ENCODE measurements at places on chromosomes 12 and 14.

DNA sequence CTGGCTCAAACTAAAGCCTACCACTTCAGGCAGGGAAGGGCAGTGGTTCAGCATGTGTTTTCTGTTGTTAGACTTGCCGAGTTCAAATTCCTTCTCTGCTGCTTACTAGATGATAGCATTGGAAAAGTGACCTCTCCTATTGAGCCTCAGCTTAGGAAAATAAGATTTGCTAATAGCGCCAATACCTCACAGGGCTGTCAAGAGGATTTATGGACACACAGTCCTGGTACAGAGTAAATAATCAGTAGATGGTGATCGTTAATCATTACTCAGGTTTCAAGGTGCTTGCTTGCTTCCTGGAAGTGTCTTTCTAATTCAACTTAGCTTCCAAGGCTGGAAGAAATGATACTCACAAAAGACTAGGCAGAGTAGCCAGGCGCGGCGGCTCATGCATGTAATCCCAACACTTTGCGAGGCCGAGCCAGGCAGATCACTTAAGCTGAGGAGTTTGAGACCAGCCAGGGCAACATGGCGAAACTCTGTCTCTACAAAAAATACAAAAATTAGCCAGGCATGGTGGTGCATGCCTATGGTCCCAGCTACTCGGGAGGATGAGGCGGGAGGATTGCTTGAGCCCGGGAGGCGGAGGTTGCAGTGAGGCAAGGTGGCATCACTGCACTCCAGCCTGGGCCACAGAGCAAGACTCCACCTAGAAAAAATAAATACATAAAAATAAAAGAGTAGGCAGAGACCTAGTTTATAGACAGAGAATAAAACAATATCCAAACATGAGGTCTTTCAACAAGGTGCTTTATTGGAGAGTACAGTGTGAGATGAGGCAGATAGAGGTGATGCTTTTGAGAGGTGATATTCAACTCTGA is 6.0 kb downstream of the PLA2G1B start:
- no peak for DNase-seq

- DNase-seq, result no peak
Observed at GRCh38 chr12:6215932-6216494, 15.8 kb downstream of the CD9 start.

DNA sequence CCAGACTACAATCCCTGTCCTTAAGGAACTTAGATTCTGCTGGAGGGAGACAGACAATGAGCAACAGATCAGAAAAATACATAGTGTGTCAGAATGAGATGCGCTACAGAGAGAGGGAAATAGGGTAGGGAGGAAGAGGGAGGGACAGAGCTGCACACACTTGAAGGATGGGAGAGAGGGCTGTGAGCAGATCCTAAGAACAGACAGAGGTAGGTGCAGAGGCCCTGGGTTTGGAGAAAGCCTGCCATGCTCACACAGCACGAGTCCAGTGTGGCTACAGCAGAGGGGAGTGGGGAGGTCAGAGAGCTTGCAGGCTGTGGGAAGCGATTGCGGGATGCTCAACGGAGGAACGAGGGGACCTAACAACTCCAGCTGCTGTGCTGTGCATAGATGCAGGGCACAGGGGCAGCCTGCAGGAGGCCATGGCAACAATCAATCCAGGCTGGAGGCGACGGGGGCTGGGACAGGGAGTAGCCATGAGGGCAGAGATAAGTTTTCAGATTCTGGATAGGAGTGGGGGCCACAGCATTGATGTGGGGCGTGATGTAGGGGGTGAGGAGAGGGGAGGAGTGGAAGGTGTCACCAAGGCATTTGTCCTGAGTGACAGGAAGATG is 20.7 kb downstream of the FAIM2 start:
- no peak for DNase-seq

DNA sequence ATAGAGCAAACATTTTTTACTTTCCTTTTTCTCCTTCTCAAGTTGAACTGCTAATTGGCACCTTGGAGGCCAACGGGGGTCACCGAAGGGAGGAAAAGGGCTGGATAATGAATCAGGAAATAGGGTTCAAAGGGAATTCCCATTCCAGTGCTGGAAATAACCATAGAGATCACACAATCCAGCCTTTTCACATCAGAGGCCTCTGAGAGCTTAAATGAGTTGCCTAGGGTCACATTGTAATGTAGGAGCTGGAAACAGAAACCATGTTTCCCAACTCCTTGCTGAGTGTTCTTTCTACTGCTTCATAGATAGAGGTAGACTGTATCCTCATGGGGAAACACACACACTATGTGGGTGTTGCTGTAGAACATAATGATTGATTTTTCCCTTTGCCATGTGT is 60.6 kb upstream of the DDHD1 start:
- DNase-seq, result no peak

DNA sequence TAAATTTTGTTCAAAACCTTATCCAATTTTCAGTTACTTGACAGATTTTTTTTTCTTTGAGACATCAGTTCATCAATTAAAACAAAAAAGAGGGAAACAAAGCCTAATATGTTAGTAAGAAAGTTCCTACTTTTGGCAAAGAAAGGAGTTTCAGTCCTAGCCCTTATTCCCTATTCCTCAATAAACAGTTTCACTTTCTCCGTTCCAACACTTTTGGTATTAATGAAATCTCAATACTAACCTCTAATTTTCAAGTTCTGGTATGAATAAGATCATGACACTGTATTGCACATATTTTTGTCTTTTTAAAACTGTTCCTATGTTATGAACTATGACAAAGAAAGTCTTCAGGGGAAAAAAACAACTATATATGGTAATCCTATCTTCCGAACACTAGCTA is 48.4 kb downstream of the RPS6KA5 start:
- DNase-seq, result no peak

DNA sequence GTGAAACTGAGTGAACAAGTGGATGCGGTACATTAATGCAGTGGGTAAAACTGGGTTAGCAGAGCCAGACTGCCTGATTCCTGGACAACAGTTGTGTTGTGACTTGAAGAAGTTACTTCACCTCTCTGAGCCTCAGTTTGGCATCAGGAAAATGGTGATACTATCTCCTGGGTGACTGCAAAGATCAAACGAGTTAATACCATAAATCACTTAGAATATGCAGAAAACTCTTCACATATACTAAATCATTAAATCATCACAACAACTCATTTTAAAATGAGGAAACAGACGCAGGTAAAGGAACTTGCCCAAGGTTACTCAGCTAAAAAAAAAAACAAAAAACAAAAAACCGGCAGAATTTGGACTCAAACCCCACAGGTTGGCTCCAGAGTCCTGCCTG is 811 bp downstream of the MTERF2 start:
- DNase-seq, result no peak

- DNase-seq, result no peak
Observed at GRCh38 chr14:50985859-50986331, 41.6 kb upstream of the PYGL start.

DNA sequence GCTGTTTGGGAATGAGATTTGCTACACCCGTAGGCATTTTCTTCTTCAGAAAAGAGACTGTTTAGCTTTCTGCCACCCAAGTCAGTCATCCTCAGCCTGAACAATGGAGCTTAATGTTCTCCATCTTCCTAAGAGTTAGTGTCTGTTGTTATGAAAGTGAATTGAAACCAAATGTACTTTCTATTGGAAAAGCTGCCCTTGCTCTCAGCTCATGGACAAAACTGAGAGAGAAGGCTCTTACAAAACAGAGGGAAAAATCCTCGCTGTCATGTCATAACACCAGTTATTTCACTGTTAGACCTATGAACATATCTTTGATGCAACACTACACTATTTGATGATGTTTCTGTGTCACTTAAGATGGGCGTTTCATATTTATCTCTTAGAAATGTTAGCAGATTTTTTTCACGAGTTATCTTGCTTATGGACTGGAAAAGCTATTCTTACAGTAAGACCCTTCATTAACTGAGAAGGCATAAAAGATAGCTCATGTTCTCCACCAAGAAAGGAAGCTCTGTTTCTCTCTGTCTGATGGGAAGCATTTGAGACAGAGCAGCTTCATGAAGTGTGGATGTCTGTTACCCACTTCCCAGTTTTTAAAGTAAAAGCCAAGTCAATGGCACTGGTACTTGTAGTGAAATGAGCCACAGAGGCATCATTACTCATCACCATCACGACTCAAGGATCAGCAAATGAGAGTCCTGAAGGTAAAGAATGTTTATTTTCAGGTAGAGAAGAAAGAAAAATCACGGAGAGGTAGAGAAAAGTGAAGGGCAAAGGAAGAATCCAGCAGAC is 483.9 kb downstream of the ZFP36L1 start:
- no peak for DNase-seq

- DNase-seq, result no peak
Observed at GRCh38 chr12:46152456-46152855, 116.4 kb downstream of the SLC38A1 start.

DNA sequence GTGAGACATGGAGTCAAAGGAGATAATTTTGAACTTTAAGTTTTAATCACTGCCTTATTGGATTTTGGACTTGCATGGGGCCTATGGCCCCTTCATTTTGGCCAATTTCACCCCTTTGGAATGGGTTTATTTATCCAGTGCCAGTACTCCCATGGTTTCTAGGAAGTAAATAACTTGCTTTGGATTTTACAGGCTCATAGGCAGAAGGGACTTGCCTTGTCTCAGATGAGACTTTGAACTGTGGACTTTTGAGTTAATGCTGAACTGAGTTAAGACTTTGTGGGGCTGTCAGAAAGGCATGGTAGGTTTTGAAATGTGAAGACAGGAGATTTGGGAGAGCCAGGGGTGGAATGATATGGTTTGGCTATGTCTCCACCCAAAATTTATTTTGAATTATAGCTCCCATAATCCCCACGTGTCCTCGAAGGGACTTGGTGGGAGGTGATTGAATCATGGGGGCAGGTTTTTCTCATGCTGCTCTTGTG is 448.1 kb downstream of the NAV3 start:
- no peak for DNase-seq

DNA sequence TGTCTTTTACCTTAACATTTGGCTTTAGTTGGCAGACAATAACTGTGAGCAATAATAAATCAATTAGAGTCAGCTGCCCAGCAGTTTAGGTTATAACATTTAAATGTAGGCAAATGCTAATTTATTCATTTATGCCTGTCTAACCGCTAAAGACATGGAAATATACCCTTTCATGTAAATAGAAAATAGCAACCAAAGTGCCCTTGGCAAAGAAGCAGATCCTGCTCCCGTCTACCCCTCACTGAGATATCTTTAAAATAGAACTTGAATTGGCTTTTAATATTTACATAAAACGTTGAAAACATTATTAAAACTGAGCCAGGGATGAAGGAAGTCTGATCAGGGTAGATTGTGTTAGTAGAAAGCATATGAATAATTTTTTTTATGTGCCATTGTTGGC is 67.3 kb downstream of the ATP23 start:
- no peak for DNase-seq

DNA sequence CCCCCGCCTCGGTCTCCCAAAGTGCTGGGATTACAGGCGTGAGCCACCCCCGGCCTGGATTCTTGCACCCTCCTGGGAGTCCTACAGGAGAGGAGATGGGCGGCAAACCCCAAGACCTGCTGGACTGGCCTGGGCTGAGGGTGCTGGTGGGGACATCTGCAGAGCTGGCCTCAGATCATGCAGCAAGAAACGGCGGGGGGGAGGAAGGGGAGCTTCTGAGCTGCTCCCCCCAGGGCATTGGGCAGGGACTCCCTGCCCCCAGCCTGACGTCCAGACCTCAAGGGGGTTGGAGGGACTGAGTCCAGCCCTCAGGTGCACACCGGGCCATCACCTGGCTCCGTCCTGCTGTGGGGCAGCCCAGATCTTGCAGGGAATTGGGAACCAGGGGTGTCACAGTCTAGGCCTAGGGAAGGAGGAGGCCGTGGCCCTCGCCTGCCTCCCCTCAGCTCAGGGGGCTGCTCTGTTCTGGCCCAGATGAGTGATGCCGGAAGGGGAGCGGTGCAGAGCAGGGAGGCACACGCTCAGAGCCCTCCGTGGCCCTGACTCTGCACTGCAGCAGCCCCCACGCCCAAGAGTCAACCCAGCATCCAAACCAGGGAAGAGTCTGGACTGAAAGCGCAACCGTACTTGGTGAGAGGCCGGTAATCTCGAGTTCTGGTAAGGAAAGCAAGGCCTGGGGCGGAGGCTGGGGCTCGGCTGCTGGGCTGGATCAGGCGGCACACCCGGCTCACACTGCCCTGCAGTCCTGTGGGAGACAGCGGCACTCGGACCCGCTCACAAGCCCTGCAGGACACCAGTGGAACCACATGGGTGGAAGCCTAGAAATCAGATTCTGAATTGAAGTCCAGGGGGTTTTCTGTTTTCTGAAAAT is 8.9 kb upstream of the AMN start:
- DNase-seq, result no peak

- DNase-seq, result no peak
Observed at GRCh38 chr14:23365732-23366425, 907 bp upstream of the EFS start.

GRCh38 chr14:22547948-22548750 is 40.9 kb downstream of the DAD1 start:
- no peak for DNase-seq

DNA sequence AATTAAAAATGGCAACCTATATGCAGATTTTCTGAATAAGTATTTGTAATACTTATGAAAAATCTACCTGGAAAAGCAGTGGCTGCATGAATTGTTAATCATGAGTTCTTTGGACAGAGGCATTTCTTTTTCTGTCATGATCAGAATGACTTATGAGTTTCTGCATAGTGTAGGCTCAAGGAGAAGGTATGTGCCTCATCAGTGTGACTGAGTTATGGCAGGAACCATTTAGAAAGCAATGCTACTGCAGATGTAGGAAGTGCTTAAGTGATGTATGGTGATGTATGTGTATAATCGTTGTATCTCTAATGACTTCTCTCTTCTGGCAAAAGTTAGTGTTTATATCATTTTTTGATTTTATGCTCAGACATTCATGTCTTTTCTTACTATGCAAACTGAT is 816.4 kb upstream of the FBXO33 start:
- DNase-seq, result no peak

DNA sequence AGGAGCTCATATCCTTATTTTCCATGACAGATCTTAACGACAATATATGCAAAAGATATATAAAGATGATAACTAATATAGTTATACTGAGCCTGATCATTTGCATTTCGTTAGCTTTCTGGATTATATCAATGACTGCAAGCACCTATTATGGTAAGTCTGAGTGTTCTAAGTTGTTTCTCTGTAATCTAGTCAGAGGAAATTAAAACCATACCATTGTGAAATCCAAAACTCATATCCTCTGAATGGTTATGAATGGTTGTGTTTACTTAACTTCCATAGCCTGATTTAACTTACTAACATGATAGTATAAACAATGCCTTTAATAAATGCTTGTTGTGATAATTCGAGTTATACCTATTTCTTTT is 760 bp downstream of the TMEM19 start:
- no peak for DNase-seq
